ENCODE measurements at places on chromosomes 3 and 15. TPM values are rescaled to one million over a fixed set of nuclear protein-coding genes. Genes with fewer than 3 reads are reported as not detected.
A peak's percentile ranks its signal among the peaks of the same experiment; 100 is the strongest.

EPHA6 gene
- polyA plus RNA-seq, result 1.2 TPM

UBE3A gene
- 120 TPM for polyA plus RNA-seq

THOC7 gene
- polyA plus RNA-seq, result 77.9 TPM

ADGRG7 gene
- polyA plus RNA-seq, result not detected

PLSCR1 gene
- 98.5 TPM for polyA plus RNA-seq

LXN gene
- 32.5 TPM for polyA plus RNA-seq

RHOV gene
- 1.7 TPM for polyA plus RNA-seq

KBTBD13 gene
- 0.07 TPM for polyA plus RNA-seq

TNK2 gene
- polyA plus RNA-seq, result 33.8 TPM

C3orf52 gene
- 8.0 TPM for polyA plus RNA-seq

RETNLB gene
- polyA plus RNA-seq, result not detected

CCRL2 gene
- polyA plus RNA-seq, result 1.2 TPM

- peak; percentile 33 for DNase-seq
Observed at GRCh38 chr3:10437995-10438901, 67.1 kb downstream of the ATP2B2 start.

DNA sequence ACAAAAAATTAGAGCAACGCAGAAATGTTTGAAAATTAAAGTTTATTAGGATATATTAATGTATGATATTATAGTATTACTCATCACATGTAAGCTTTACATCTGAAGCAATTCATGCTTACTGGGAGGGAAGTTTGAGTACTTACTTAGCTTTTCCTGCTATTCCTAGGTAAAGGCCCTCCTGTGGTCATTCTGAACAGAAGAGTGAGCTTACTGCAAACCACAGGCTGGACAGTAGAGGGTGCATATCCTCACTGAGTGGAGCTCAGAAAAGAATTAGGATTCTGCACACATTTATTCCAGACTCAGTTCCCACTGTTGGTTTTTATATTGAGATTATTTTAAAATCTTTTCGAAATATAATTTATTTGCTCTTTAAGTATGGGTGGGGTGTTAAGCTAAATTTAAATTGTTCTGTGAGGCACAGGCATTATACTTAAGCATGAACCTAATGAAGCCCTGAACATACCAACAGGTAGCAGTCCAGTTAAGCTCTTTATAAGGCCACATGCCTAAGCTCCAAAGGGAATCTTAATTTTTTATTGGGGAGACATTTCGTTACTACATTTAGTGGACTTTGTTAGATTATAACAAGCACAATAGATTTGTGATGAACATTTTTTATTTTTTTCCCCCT is 10.2 kb downstream of the MRPS22 start:
- DNase-seq, result peak; percentile 36

DNA sequence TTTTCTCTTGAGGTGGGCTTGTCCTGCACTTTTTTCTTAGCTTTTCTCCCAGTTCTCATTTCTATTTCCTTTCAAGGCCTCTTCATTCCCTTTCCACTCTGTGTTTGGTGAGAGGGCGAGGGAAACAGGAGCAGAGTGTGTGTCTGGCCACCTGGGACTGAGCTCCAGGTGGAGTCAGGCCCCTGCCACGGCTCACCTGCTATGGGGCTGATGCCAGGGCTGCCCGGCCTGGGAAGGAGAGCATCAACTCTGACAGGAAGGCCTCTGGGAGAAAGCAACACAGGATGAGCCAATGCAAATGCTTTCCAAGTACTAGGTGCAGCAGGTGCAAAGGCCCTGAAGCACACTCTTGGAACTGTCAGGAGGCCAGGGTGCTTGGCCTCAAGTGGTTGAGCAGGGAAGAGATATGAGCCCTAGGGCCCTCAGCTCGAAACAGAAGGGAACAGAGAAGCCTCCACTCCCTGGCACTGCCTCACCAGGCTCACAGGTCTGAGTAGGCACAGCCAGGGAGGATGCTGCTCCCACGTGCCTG is 27.3 kb upstream of the DUSP7 start:
- no peak for DNase-seq

DNA sequence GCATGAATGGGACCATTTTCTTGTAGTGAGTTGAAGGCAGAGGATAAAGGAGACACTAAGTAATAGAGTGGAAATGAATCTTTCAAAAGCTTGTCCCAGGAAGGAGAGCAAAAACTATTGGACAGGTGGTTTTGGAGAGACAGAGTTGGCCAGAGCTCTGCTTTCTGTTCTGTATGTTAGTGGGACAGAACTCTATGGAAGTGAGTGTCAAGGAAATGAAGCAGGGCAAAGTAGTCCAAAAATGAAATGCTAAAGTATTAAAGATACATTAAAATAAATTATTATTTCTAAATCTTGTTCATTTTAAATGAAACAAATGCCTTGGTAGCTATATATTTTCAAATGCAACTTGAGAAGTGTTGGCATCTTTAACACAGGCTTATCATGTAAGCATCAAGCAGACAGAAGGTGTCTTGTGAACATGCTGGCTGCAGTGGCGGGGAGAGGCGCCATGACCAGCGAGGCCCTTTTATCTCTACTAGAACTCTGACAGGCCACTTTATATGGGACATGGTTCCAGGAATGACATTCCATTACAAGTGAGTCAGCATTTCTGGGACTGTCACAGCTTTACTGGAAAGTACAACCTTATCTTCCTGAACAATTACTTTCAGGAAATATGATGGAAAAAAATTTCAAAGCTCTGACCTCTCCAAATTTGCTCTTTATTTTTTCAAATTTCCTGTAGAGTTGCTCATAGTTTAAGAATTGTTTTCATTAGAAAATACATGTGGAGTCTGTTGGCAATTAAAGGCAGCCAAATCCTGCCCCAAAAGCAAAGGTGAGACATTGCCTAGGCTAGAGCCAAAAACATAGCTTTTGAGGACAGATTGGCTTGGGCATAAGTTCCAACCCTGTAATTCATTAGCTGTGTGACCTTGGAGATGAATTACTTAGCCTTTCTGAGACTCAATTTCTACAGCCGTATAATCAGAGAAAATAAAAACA is 106.5 kb downstream of the ECT2 start:
- DNase-seq, result no peak

- DNase-seq, result no peak
Observed at GRCh38 chr15:65578904-65579728, 31.8 kb downstream of the INTS14 start.

DNA sequence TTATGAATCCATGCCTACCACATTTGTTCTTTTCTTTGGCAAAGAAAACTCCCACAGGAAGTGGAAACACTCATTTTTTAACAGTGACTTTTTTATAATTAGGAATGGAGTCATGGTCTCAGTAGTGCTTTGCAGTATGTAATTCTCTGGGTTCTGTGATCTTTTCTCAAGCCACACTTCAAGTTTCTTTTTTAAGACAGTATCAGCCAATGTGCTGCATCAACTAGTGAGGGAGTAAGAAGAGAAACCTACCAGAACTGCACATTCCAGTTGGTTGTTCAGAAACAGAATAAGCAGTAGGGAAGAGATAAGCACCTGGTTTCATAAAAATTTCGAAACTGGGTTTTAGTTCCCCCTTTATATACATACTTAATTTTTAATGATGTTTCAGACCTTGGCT is 126.3 kb downstream of the FOXB1 start:
- DNase-seq, result no peak

GRCh38 chr3:116770815-116771450 is 61.4 kb downstream of the TUSC7 start:
- DNase-seq, result peak; percentile 84

DNA sequence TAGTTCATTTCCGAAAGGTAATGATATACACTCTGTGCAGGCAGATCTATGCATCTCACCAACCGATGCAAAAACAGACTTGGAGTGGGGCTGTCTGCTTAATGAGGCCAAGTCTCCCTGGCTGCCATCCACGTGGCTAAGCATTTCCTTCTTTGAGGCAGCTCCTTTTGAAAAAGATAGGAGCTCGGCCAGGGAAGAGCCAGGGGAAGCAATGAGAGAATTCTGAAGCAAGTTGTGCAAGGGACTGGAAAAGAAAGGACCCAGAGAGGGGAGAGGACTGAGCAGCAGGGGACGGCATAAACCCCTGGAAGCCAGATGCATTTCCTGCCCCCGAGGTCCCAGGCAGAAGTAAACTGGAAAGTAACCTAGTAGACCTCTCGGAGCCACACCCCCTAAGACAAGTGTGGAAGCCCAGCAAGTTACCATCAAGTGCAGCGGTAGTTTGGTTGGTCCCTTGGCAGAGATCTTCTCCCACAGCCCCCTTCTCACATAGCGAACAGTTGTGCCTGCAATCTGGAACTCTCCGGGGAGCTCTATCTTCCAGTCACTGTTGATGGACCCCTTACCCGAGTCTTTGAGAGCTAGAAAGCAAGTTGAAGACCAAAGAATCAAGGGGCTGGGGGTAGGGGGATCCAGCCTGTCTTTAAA is 288.2 kb downstream of the ADAMTS17 start:
- no peak for DNase-seq

DNA sequence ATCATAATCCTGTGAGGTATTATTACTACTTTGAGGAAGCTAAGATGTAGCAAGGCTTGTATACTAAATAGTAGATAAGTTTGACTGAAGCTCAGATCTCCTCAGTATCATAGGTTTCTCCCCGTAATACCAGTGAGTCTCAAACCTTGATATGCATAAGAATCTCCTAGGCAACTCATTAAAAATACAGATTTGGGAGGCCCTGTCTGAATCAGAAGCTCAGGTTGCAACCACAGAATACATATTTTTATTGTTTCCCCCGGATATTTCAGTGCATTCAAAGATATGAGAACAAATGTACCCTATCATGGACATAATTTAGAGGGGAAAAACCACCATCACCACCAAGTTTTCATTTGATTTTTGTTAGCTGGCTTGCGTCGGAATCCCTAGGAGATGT is 242.1 kb upstream of the C2CD4B start:
- no peak for DNase-seq

- DNase-seq, result no peak
Observed at GRCh38 chr3:31959951-31960792, 20.9 kb downstream of the OSBPL10 start.

- no peak for DNase-seq
Observed at GRCh38 chr15:85555875-85556617, 175.6 kb downstream of the AKAP13 start.

GRCh38 chr3:28348265-28348628 is 274 bp upstream of the ZCWPW2 start:
- peak; percentile 33 for DNase-seq

- peak; percentile 57 for DNase-seq
Observed at GRCh38 chr3:120304616-120305015, 19.6 kb upstream of the GPR156 start.

GRCh38 chr15:52098323-52098722 is 14.3 kb downstream of the BCL2L10 start:
- DNase-seq, result no peak

DNA sequence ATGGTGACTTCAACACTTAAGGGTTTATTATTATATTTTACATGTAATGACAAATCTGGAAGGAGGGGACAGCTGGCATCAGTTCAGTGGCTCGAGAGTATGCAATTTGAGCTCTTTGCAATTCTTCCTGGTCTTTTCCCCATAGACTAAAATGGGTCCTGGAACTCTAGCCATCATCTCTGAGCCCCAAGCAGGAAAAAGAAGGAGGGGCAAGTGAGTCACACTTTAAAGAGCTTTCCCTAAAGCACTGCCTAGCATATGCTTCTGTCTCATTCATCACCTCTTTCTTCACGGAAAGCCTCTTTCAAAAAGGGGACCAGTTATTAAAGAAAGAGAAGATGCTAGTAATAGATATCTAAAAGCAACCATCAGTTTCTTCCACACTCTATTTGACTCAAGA is 466.3 kb downstream of the ZIC1 start:
- no peak for DNase-seq

- DNase-seq, result no peak
Observed at GRCh38 chr15:27873039-27873438, 226.1 kb downstream of the OCA2 start.

DNA sequence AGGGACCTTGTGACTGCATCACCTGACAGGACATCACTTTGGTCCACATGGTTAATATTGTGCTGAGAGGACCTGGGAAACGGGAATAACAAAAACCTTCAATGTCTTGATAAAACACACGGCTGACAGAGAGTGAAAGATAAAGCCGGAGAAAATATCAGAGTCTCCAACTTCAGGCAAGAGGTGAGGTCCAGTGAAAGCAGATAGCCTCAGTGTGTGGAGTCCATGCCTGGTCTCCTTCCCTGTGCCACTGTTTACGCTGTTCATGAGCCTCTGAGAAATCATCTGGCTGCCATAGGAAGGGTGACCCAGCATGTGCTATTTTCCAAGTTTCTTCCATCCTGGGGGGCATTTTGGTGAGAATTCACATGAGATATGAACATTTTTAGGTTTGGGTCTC is 39.8 kb downstream of the CCR3 start:
- no peak for DNase-seq

- DNase-seq, result no peak
Observed at GRCh38 chr3:139342054-139342453, 1.8 kb upstream of the MRPS22 start.

- DNase-seq, result peak; percentile 30
Observed at GRCh38 chr3:157856078-157856939, 249.9 kb downstream of the SHOX2 start.

GRCh38 chr3:115932807-115933206 is 309.5 kb downstream of the GAP43 start:
- DNase-seq, result no peak

DNA sequence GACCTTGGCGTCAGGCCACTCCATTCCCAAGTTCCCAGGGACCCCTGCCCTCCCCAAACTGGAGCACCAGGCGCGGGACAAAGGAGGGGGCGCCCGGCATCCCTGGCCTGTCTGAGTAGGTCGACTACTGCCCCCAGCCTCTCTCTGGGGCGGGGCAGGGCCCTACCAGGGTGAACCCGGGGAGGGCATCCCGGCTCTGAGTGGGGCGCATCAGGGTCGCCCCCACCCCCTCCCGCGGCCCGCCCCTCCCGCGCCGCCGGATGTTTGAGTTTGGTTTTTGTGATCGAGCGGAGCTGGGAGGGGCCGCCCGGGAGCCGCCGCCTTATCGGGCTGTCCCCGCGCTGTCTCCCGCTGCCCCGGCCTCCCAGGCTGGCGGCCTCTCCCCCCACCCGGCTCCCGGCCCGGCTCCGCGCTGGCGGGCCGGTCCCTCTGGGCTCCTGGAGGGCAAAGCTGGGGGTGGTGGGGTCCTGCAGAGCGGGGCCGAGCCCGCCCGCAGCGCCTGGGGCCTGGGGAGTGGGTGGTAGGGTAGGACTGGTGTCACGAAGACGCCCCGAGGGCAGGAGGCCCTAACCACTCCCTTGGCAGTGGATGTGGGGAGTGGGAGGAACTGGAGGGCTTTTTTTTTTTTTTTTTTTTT is 47.2 kb upstream of the SMAD6 start:
- DNase-seq, result no peak

- no peak for DNase-seq
Observed at GRCh38 chr3:196127308-196128040, 45.6 kb upstream of the TFRC start.

- DNase-seq, result no peak
Observed at GRCh38 chr3:40096661-40097111, 212.8 kb upstream of the EIF1B start.

DNA sequence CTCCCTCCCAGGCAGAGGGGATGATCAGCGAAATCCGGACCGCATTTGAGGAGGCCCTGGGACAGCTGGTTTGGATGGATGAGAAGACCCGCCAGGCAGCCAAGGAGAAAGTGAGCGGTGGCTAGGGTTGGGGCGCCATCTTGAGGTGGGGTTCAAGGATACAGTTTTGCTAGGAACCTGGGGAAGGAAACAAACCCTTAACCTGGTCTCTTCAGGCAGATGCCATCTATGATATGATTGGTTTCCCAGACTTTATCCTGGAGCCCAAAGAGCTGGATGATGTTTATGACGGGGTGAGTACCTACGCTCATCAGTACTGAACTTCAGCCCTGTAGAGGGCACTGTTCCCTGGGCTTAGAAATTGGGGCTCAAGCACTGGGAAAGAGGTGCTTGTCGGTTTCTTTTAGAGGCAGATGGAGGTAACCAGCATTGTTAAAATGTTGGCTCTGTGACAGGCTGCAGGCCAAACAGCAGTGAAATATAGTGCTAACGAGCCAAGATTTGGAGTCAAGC is 9.6 kb upstream of the PSMD2 start:
- DNase-seq, result no peak

- DNase-seq, result peak; percentile 64
Observed at GRCh38 chr3:177610686-177611633, 413.7 kb upstream of the TBL1XR1 start.

All from left kidney (tissue), 8 donors.